ENCODE measurements at places on chromosomes 6 and 20. TPM values are rescaled to one million over a fixed set of nuclear protein-coding genes. Genes with fewer than 3 reads are reported as not detected.

DNA sequence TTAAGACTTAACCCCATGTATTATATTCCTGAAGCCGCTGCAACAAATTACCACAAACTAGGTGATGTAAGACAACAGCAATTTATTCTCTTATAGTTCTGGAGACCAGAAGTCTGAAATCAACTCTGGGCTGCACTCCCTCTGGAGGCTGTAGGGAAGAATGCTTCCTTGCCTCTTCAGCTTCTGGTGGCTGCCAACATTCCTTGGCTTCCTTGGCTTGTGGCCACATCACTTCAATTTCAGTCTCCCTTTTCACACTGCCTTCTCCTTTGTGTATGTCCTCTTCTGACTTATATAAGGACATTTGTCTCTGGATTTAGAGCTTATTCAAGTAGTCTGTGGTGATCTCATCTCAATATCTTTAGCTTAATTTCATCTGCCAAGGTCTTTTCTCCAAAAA lies 141.6 kb downstream of the DHX35 start:
- no peak for DNase-seq

Gene HLA-DMA
- 36.1 TPM for total RNA-seq

DNA sequence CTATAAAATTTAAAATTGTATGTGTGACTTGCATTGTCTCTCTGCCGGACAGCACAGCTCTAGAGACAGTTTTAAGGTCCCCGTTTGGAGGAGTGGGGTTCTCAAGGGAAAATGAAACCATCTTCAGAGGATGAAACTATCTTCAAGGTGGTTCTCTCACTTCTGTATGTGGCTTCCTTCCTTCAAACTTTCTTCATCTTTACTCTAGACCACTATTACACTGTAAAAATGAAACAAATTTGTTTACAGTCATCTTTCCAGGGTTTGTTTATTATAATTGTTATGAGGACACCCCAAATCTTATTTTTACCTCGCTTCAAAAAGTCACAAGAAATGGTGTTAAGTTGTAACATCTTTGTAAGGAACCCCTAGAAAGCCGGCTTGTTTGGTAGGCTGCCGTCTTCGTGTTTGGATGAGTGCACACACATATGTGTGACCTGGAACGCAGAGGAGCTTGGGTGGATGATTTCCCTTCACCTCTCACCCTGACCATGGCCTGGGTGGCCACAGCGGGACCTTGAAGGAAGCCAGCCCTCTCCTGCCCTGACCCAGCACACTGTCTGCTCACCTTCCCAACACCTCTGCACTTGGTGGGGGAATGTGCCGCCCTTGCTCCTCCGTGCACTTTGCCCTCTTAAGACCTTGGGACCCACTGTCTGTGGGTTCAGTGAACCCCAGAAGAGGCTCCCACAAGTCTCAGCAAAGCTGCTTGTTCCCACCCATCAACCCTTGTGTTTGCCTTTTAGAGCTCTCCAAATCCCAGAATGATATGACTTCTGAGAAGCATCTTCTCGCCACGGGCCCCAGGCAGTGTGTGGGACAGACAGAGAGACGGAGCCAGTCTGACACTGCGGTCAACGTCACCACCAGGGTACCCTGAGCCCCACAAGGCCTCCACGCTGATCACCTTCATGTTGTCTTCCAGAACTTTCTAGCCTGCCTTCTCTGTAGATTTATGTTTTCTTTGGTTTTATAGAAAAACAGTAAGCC lies 67.8 kb downstream of the SYTL3 start:
- no peak for DNase-seq

DNA sequence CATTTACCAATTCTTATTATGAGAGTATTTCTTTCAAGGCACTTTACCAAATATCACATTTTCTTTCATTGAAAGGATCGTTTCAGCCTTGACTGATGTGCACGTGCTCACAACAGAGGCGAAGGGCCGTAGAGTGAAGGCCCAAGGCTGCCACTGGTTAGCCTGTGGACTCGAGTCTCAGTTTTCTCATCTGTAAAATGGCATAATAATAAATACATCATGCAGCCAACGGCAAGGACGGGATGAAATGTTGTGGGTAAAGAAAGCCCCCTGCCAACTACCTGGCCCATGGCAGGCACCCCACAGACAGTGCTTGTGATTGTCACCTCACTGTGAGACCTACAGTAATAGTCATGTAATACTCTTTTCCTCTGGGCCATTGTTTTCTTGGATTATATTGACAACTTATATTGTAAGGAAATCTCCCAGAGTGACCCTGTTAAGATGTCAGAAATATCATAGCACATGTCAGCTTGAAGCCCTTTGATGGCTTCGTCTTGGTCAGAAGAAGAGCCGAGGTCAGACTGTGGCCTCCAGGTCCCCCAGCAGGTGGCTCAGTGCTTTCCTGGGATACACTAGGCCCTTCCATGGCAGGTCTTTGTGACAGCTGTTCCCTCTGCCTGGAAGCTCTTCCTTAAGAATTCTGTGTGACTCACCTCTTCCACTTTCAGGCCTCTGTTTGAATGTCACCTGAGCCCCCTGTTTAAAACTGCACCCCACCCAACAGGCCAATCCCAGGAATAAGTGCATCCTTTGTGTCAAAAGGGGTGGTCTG lies 36.3 kb downstream of the FAM50B start:
- no peak for DNase-seq

Gene HDGFL1
- total RNA-seq = not detected

Gene BNIP5
- total RNA-seq = not detected

Gene APCDD1L
- not detected for total RNA-seq

- no peak for DNase-seq
Measured at GRCh38 chr6:26543953-26544352, 5.8 kb downstream of the HMGN4 start.

Gene ATP6V1G2
- total RNA-seq = 4.5 TPM

- no peak for DNase-seq
Measured at GRCh38 chr20:4014031-4014474, 1.3 kb downstream of the RNF24 start.

- no peak for DNase-seq
Measured at GRCh38 chr20:3865152-3865886, 18.7 kb downstream of the MAVS start.

DNA sequence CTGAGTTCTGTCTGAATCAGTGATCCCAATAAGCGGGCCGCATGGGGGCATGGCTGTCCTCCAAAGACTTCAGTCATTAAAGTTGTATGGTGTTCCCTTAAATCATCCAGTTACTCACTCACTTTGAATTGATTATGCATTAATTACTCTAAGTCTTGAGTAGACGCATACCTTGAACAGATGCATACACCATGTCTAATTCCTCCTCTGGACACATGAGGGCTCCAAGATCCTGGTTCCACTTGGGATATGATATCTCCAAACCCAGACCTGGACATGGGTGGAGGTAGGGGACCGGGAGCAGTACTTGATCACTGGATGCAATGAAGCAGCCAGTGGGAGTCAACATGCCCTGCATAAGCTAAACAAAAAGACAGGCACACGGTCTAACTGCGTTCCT lies 204.5 kb downstream of the FNDC1 start:
- DNase-seq = no peak

DNA sequence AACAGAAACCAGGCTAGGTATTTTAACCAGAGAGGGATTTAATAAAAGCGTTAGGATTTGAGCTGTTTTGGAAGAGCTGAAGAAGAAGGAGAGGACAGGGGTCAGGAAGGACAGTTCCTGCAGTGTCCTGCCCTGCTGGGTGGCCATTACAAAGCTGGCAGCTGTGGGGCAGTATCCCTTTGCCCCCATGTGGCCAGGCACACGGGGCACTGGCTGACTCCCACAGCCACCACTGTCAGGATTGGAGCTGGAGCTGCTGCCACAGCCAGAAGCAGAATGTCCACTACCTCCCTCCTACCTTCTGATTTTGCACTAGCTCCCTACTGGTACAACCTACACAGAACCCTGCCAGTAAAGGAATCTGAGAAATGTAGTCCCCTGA lies 46.5 kb downstream of the SLC22A3 start:
- DNase-seq = no peak

- DNase-seq = no peak
Measured at GRCh38 chr6:26304213-26304796, 60.7 kb upstream of the BTN3A2 start.

- no peak for DNase-seq
Measured at GRCh38 chr20:49906101-49906604, 9.2 kb downstream of the SPATA2 start.

GRCh38 chr6:170445487-170445886 lies 107.6 kb downstream of the PSMB1 start:
- no peak for DNase-seq

Gene CD93
- total RNA-seq = 0.48 TPM

Gene KHDC1L
- total RNA-seq = not detected

DNA sequence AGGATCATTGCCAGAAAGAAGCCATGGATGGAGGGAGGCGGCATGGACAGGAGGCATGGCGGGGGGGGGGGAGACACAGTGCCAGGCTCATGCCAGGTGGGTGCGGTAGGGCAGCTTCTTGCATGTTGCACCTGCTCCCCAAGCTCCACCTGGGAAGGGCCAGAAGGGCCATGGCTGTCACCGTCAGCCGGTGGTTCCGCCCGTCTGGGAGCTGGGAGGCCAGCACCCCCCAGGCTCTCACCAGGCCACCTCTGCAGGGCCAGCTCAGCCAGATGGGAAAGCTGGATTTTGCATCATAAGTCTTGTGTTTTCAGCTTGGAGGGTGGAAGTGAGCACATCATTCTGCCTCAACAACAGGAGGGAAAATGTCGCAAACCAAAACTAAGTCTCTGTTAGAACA lies 404.7 kb downstream of the TAF4 start:
- DNase-seq = no peak

- DNase-seq = peak; percentile 37
Measured at GRCh38 chr6:83853178-83854000, at the start of gene RIPPLY2. TSS of gene RIPPLY2 (plus strand) at chr6:83853360. CDS start at chr6:83853417, 57 bp downstream.

Gene PPIL6
- 0.17 TPM for total RNA-seq

DNA sequence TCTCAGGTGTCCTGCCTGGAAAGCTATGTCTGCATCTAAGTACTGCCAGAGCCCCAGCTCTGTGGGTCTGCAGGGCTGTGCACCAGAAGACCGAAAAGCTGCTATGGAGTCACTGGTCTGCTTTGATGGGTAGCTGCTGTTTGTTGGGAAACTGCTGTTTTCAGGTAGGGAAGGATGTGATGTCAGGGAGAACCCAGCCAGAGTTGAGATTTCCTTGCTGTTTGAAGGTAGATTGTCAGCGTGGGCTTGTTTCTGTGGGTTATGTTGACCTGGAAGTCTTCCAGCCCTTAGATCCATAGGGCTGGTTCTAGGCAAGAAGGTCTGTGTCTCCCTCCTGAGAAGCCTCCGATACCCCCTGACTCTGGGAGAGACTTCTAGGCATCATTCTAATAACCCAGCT lies 12.2 kb upstream of the SHLD1 start:
- no peak for DNase-seq

DNA sequence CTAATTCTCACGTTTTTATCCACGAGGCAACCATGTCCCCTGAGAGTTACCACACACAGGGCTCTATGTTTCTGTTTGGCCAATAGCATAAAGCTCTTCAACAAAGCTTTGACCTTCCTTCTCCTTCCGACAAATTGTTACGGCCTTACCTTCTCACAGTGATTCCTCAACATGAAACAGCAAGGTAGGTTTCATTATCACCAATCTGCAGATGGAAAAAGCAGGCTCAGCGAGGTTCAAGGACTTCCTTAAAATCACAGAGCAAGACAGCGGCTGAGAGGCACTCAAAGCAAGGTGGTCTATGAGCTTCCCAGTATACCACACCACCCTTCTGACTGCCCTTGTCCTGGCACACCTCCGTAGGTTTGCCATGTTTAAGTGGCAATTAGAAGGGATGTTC lies 360.0 kb downstream of the CD83 start:
- no peak for DNase-seq

DNA sequence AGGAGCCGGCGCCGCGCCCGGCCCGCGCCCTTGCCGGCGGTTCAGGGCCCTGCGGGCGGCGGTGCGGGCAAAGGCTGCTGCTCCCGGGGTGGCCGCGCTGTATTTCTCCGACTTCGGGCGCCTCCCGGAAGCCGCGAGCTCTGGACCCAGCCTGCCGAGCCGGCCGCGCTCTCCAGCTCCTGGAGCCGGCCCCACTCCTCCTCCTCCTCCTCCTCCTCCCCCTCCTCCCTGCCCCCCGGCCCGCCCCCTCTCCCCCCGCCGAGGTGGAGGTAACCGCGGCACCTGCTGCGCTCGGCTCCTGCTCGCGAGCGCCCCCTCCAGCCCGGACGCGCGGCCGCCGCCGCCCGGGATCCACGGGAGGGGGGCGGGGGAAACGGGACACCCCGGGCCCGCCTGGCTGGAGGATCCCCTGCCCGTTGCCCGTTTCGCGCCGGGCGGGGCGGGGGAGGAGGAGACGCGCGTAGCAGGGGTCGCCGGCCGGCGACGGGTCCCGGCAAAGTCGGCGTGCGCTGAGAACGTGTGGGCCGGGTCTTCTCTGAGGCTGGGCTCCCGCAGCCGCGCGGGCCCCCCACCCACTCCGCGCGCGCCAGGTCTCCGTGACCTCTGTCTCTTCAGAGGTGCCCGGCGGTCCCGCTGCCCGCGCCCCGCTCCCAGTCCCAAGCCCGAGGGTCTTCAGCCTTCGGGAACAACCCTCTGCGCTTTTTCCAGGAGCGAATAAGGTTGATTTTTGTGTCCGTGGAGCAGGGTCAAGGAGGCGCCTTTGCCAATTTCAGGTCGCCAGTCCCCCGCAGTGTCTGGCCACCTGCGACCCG lies at the start of gene SLC22A23:
Gene SLC22A23 (minus strand): TSS at position 153 of the 812 bp plus-strand sequence. CDS start 491 bp downstream, outside the sequence.
- DNase-seq = peak; percentile 78

- no peak for DNase-seq
Measured at GRCh38 chr20:10864076-10864672, 190.4 kb upstream of the JAG1 start.

DNA sequence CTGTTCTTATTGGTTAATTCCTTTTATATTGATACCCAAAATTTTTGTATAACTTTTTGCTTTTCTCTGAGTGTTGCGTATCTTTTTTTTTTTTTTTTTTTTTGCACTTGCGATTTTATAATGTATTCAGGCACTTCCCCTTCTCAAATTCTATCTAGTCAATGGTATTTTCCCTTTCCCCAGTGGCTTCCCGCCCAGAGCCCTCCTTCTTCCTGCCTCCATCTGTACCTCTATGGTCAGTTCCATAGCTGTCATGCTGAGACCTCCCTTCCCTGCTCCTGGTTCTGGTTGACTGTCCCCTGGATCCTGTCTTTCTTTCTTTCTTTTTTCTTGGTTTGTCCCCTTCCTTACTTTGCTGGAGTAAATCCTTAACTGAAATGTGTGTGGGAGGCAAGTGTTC lies 94.7 kb downstream of the RNF144B start:
- DNase-seq = no peak

- no peak for DNase-seq
Measured at GRCh38 chr6:1577896-1578745, 31.6 kb upstream of the FOXC1 start.

- DNase-seq = no peak
Measured at GRCh38 chr6:89260832-89261231, 43.7 kb upstream of the GABRR1 start.

Gene CD83
- 11.5 TPM for total RNA-seq

Measured in activated naive CD8-positive, alpha-beta T cell treated with anti-CD3 and anti-CD28 coated beads, Interleukin-2, amount 10 ng/mL, durations not matched to agents 7 days and 5 days (primary cell).